T1000 (cell line): ENCODE measurements at places on chromosomes 1 and 21.

GRCh38 chr21:34971656-34972055 is 77.4 kb downstream of the RUNX1 start:
- DNase-seq = no peak

- no peak for DNase-seq
These were observed 27.8 kb downstream of the WNT2B start for GRCh38 chr1:112536561-112536960.

DNA sequence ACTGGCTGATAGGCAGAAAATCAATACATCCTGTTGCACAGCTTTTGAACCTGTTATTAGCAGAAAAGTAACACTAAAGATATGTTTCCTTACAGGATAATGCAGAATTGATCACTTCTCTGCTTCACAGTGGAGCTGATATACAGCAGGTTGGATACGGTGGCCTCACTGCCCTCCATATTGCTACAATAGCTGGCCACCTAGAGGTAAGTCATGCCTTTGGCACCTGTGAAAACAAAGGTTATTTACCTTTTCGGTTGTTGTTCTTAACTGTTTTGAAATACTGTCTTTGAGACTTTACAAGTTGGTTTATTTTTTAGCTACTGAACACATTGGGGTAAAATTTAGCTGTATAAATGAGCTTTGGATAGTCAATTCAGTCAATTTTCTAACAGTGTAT is 36.3 kb downstream of the TNNI3K start:
- DNase-seq = no peak

- DNase-seq = no peak
These were observed 209.4 kb downstream of the PTPRC start for GRCh38 chr1:198848206-198848605.

- no peak for DNase-seq
These were observed 54.7 kb downstream of the KDM1A start for GRCh38 chr1:23074012-23074411.

DNA sequence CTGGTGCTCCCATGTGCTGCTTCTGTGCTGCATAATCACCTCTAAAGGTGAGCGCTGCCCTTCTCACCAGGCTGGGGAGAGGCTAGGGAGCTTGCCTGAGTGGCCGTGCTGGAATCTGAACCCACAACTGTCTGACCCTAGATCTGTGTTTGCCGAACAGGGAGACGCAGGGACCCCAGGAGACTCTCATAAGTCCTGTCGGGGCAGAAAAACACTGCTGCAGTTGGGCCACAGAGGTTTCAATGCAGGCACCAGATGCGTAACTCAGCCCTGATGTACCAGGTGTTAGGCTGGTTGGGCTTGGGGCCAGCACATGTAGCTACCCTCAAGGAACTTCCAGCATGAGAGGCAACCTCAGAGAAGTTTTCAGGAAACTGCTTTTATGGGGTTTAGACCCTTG is 49.5 kb upstream of the DMRTB1 start:
- peak; percentile 48 for DNase-seq

GRCh38 chr1:226082959-226083301 is 20.4 kb downstream of the H3-3A start:
- no peak for DNase-seq

GRCh38 chr1:152747831-152748230 is 10.0 kb upstream of the KPRP start:
- no peak for DNase-seq

DNA sequence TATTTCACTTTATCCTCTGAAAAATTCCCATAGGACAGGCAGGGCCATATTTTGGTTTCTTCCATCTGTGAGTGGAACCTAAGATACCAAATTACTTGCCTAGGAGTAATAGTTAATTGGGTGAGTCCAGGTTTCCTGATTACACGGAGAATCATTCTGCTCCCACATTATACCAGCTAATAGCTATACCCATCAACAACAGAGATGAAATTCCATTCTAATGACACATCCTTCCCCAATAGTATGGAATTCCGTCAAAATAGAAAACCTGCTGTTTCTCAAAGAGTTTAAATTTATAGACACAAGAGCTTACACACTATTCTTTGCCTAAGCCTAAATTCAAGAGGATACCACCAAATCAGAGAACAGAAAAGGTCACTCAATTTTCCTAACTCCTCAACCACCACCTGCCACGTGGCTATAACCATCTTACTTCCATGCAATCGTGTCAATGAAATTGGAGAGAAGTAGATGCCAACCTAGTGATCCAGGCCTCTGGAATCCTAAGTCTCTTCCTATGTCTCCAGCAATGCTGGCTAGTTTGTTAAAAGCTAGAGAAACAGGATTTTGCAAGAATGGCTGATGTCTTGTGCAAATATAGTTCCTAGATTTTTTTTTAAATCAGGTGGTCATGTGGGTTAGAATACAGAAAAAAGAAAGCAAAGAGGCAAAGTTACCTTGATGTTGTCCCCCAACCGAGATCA is 6.2 kb downstream of the PPT1 start:
- no peak for DNase-seq

DNA sequence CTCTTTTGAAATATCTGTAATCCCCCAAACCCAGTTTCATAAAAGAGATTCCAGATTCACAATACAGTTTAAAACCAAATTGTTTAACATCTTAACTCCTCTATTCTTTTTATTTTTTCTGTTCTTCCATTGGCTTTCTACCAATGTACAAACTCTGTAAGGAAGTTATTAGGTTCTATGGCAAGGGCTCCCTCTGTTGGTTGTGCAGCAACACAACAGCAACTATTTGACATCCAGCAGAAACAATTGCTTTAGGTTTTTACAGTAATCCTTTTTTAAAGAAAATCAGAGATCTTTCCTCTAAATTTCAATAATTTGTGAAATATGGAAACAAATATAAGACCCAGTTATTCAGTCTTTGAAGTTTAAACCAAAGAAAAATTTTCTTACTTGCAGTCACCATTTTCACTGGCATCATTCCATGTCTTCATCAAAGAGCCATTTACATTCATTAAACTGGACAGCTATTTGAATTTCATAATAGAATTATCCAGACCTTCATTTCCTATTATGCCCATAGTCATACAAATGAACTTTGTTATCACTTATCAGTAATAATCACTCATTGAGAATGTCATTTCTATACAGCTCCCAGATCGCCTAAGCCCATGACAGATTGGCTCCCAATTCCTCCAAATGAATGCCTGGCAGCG is 46.5 kb upstream of the RNF11 start:
- no peak for DNase-seq

- DNase-seq = no peak
These were observed at the start of gene CD48 for GRCh38 chr1:160711602-160712311. Gene CD48, minus strand, starts transcription at chr1:160711822. Its CDS starts 59 bp downstream, at chr1:160711763.

DNA sequence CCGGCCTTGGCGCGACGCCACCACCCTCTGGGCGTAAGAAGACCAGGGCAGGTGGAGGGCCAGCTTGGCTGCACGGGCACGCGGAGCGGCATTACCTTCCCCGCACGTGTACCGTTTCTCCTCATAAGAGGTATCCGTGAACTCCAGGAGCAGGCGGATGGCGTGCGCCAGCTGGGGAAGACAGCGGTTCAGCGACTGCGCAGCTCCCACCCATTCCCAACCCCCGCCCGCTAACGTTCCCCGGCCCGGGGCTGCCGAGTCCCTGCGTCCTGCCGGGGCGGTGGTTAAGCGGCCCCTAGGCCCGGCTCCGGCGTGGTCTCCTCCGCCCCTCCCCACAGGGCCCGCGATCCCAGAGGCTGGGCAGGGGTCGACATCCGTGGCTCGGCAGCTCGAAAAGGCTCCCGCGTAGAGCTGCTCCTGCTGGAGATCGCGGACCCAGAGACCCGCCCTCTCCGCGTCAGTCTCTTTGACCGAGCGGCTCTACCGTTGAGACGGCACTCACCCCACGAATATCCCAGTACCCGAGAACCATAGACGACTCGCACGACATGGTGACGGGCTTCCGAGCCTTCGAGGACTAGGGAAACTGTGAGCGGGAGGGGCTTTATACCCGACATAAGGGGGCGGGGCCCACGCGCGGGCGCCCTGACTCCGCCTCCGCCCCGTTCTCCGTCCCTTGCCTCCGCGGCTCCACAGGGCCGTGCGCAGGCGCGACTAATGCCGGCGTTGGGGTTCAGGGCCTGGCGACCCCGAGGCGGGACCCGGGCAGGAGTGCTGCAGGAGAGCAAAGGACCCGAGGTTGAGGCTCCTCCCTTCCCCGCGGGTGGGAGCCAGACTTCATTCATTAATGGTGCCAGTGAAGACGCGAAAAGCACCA is 862 bp downstream of the GSTM3 start:
- peak; percentile 48 for DNase-seq

GRCh38 chr1:31605908-31606427 is 11.5 kb upstream of the HCRTR1 start:
- DNase-seq = no peak

DNA sequence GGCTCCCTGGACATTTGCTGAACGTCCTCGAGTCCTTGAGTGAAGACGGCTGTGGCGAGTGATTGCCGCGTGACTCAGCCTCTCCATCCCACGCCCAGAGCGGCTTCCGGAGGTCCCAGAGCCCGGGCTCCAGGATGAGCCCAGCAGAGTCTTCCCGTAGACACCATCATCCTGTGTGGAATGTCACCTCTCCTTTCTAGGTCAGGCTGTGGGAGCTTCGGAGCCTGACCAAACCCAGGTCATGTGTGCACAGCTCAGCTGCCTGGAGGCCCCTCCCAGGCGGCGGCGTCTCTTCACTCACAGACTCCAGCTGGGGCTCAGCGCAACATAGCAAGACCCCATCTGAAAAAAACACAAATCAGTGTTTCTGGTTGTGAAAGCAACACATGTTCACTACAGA is 38.2 kb downstream of the PRKCZ start:
- DNase-seq = no peak

DNA sequence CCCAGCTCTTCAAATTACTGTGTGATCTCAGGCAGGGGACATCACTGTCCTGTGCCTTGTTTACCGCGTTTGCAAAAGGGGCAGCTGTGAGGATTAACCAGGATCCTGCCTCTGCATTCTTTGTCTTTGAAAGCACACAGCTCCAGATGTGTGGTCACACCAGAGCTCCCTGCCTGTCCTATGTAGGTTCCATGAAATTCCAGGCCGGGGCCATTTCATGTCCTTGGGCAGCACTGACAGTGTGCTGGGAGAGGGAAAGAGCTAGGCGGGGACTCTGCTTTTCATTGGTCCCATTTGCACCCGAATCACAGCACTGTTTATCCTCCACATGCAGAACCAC is 42.2 kb upstream of the SELENON start:
- no peak for DNase-seq

GRCh38 chr1:52613636-52614373 is 11.6 kb downstream of the GPX7 start:
- DNase-seq = no peak

DNA sequence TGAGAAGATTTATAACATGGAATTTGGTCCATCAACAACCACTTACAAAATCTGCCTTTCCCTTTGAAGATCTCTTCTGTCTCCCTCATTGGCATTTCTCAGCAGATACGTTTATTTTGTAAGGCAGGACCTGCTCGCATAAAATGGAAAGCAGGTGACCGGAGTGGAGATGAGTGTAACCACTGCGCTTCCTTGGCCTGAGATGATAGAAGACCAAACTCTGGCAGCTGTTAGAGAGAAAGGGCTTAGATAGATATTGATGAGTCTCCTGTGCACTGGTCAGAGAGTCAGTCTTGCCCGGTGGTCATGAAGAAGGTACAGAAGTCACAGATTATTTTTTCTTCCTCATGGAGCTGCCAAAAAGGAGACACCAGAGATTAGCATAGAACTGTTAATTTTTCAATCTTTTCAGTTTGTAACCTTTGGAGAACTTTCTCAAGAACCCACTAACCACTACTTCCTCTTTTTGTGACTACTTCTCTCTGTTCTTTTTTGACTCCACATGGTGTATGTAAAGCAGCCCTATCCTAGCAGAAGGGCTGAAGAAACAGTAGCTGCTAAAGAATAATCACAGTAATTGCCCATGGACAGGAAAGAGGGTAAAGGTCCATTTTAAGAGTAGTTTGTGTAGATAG is 47.6 kb downstream of the FCRL3 start:
- DNase-seq = no peak

GRCh38 chr1:25872713-25873112 is 2.8 kb downstream of the PAQR7 start:
- DNase-seq = no peak

- DNase-seq = no peak
These were observed 280.5 kb upstream of the VAMP3 start for GRCh38 chr1:7490576-7490975.

- no peak for DNase-seq
These were observed 473.0 kb upstream of the ADGRL2 start for GRCh38 chr1:81327743-81328142.

GRCh38 chr1:202247104-202247503 is 53.5 kb downstream of the LGR6 start:
- DNase-seq = no peak

- DNase-seq = no peak
These were observed 79.9 kb upstream of the ATP1A1 start for GRCh38 chr1:116292929-116293725.

DNA sequence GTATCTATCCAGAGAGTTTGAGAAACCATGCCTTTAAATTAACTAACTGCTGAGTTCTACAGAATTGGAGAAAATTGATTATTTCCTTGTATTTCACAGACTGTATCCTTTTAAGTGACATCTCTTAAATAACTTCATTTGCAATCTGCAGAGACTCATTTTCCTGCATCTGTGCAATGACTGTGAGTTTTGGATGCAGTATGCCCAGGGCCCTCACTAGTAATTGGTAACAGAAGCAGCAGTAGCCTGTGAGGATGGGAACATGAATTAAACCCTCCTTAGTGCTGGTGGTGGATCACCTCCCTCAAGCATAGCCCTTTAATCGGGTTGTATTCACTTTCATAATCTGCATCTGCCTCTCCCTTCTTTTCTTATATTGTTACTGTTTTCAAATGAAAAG is 21.7 kb upstream of the SH3D21 start:
- DNase-seq = no peak

DNA sequence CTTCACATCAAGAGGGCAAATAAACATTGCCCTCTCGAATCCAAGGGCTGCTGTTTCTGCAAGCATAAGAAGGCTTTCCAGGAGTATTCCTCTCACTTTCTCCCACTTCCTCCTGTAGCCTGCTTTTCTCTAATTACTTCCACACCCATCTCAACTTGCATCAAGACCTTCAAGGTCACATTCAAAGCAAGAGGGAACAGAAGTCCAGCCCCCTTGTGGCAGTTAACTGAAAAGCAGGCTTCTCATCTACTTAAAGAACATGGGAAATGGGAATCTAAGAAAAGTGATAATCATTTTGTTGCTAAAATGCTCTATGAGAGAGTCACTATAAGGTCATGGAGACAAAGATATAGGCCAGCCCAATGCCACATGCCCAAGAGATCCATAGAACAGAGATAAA is 874.4 kb downstream of the KCNT2 start:
- no peak for DNase-seq

GRCh38 chr21:34156957-34157356 is 83.6 kb downstream of the MRPS6 start:
- DNase-seq = no peak

GRCh38 chr1:208202333-208202995 is 41.7 kb downstream of the PLXNA2 start:
- DNase-seq = no peak

- no peak for DNase-seq
These were observed 203.0 kb downstream of the PLPP3 start for GRCh38 chr1:56376188-56376984.

- no peak for DNase-seq
These were observed 15.5 kb upstream of the MAST2 start for GRCh38 chr1:45787905-45788304.
